ENCODE measurements at places on chromosomes 3 and 15.
A peak's percentile ranks its signal among the peaks of the same experiment; 100 is the strongest.

- no peak for DNase-seq
Observed at GRCh38 chr15:38554354-38554753, 10.3 kb downstream of the RASGRP1 start.

DNA sequence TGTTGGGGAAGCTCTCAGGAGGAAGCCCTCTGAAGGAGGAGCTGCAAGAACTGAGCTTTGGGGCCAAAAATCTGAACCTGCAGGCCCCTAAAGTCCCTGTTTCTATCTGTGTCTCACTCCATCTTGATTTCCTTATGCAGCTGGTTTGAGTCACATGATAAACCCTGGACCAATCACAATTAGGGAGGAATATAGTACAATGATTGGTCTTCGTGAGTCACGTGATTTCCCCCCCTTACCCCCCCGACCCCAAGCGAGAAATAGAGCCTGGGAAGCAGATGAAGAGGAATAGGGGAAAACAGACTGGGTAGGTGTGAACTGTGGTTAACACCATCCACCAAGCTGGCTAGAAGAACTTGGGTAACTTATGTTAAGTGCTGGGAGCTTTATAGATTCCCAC, 12.9 kb downstream of the CRABP1 start:
- DNase-seq = no peak

- no peak for DNase-seq
Observed at GRCh38 chr3:13231781-13232666, 158.8 kb upstream of the IQSEC1 start.

GRCh38 chr3:191136347-191136746, 62.7 kb upstream of the OSTN start:
- no peak for DNase-seq

DNA sequence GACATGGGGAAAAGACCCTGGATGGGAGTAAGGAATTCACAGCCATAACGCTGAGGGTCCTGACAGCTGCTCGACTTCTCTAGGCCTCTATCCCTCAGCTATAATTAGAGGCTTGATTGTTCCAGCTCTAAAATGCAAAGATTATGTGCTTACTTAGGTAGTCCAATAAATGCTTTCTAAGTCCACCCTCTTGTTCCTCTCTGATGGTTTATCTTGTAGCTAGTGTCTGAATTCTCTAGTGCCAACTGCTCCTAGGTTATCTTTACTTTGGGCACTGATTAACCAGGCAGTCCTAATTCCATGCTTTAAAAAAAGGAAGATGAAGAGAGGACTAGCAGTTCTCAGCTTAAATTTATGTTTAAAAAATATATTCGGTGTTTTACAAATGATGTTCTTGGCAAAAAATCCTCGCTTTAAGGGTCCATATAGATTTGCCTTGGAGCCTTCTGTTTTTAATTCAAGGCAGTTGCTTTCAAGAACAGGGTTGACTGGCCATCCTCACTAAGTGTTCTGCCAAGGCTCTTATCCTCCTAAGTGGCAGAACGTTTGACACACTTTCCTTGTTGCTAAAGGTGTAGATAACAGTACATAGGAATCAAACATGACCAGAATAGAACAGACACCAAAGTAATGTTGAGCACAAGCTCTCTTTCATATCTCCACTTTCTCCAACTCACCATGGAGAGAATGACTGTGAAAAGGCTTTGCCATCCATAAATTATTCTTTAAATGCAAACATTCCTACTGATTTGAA, 60.6 kb downstream of the THRB start:
- no peak for DNase-seq

- no peak for DNase-seq
Observed at GRCh38 chr3:144564011-144564410, 592.4 kb downstream of the DIPK2A start.

DNA sequence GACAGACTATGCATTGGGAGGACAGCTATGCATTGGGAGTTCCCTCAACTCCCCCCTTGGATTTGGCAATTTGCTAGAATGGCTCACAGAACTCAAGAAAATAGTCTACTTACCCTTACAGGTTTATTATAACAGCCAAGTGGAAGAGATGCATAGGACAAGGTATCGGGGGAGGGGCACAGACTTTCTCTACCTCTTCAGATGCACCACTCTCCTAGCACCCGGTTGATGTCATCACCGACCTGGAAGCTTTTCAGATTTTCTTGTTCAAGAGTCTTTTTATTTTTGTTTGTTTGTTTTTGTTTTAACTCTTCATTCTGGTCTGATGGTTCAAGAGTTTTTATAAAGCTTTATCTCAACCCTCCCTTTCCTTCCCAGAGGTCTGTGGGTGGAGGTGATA, 20.7 kb upstream of the ADAMTS9 start:
- no peak for DNase-seq

GRCh38 chr15:62432702-62433398, 267.8 kb upstream of the C2CD4B start:
- DNase-seq = no peak

- no peak for DNase-seq
Observed at GRCh38 chr3:194587438-194587931, 45.7 kb downstream of the TMEM44 start.

DNA sequence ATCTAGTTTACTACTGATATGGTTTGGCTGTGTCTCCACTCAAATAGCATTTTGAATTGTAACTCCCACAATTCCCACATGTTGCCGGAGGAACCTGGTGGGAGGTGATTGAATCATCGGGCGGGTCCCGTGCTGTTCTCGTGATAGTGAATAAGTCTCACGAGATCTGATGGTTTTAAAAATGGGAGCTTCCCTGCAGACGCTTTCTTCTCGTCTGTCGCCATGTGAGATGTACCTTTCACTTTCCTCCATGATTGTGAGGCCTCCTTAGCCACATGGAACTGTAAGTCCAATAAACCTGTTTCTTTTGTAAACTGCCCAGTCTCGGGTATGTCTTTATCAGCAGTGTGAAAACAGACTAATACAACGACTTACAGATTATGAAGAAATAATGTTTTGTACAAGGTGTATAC, 35.6 kb upstream of the PYDC2 start:
- no peak for DNase-seq

GRCh38 chr3:64079369-64080150, 56.3 kb upstream of the PSMD6 start:
- DNase-seq = no peak

GRCh38 chr3:101976473-101976872, 127.2 kb downstream of the NFKBIZ start:
- no peak for DNase-seq

DNA sequence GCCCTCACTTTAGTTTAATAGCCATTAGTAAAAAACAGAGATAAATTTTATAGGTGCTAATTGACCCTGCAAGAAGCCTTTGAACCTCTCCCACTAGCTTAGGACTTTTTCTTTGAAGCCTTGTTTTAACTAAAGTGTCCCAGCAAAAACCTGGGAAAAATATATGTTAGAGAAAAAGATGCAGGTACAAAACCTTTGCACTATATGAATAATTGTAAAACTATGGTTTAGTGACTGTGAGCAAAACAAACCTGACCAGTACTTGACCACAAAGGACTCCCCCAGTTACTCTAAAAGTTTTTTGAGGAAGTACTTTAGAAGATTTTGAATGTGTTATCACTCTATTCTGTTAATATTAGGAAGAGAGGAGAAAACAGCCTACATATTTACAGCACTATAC, 123.3 kb upstream of the TP63 start:
- no peak for DNase-seq

DNA sequence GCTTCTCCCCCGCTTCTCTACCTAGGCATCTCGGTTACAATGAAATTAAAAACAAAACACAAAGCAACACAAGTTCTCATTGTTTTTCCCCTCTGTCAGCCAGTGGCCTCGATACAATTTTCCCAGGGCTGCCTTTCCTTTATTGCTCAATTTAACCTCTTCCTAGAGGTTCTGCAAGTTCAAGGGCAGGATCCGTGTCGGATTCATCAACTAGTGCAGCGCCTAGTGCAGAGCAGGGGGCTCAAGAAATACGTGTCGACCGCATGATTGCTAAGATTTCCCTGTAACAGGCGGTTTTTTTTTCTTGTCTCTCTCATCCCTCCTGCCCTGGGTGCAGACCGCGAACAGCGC, 1.4 kb upstream of the BHLHE40 start:
- peak; percentile 45 for DNase-seq

- DNase-seq = no peak
Observed at GRCh38 chr3:128195802-128196201, 42.5 kb downstream of the EEFSEC start.

- DNase-seq = no peak
Observed at GRCh38 chr3:5035113-5035512, 55.9 kb downstream of the BHLHE40 start.

DNA sequence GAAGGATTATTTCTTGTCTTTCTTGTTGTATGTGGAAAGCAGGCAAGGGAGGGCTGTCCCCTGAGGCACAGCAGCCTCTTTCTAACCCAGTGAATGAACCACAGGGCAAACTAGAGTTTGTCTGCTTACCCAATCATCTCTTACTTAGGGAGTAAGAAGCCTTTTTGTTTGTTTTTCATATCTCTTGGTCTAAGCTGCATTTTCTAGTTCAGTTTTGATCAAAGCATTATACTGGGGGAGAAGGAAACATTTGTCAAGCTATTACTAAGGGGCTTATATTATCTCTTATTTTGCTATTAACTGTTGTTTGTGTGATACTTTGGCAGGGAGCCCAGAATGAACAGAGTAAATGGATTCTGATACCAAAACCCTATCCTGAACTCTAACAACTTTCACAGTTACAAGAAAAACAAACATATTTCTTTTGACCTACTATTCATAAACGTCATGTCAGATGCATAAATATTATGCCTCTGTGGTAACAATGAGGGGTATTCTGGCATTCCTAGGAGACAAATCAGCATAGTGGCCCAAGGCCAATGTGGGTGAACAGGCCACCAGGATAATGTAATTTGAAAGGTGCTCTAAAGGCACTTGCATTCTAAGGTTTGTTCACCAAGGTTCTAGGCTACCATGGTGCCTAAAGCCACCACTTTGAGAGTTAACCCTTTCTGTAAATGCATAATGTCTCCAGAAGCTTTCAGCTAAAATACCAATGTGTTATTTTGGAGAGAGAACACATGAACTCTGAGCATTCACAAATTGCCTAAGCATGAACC, 271.6 kb upstream of the ZPLD1 start:
- DNase-seq = no peak

- DNase-seq = no peak
Observed at GRCh38 chr3:197424674-197425484, 126.5 kb upstream of the DLG1 start.

DNA sequence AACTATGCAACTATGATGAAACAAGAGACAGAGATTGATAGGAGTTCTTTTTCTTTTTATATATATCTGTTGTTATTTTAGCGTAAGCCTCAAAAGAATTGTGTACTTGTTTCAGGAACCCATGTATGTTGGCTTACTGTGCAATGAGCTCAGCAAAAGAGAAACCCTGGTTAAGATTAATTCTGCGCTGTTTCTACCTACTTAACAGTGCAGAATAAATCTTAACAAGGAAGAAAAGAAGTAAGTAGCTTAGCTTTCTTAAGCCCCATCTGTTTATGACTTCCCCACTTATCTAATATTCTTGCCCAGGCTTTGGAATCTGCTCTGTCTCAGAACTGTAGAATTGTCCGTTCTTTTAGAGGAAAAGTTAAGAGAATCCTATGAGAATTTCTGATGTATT, 27.4 kb downstream of the ECT2 start:
- DNase-seq = no peak

DNA sequence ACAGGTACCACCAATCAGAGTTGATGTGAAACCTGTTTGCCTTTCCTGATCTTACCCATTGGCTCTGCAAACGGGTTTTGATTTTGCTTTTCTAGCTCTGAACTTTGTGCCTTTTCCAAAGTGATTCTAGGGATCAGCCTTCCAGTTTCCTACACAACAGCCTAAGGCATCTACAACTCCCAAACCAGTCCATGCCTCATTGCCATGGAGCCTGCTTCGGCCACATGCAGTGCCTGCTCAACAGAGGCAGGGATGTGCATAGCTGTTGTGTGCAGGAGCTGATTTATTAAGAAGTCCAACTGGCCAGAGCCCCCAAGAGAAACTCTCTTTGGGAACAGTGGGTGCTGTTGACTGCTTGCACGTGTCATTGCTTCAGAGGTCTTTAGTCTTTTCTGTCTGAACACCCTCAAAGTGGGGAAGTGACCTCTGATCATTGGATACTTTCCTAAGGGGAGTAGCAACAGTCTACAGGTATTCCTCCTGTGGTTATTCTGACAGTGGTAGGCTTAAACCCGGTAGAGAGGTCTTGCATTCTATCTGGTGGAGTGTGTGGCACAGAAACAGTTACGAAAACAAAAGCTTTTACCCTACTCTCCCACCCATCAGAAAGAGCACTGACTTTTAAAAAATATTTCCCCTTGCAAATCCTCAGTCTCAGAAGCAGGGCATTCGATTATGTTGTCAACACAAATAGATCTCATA, 36.6 kb upstream of the THSD4 start:
- no peak for DNase-seq

- DNase-seq = no peak
Observed at GRCh38 chr15:94081829-94082228, 149.5 kb upstream of the MCTP2 start.

All from activated CD4-positive, alpha-beta T cell treated with anti-CD3 and anti-CD28 coated beads, Interleukin-2, amount 50 U/mL, for 4 hours (primary cell).